ENCODE measurements at places on chromosomes 2 and 18. TPM values are rescaled to one million over a fixed set of nuclear protein-coding genes. Genes with fewer than 3 reads are reported as not detected.

The HOXD1 gene
- not detected for total RNA-seq

The SERPINB12 gene
- total RNA-seq, result not detected

The C1QL2 gene
- 4.4 TPM for total RNA-seq

The MC2R gene
- total RNA-seq, result not detected

The MARCO gene
- total RNA-seq, result 0.25 TPM

The TNFAIP6 gene
- total RNA-seq, result 0.25 TPM

The FTCDNL1 gene
- 5.4 TPM for total RNA-seq

The CHST9 gene
- total RNA-seq, result 3.9 TPM

The AQP12B gene
- total RNA-seq, result not detected

The APOB gene
- total RNA-seq, result 0.25 TPM

The SNTG2 gene
- total RNA-seq, result 0.98 TPM

The DSG4 gene
- total RNA-seq, result not detected

The GPATCH11 gene
- total RNA-seq, result 15.7 TPM

The NT5DC4 gene
- total RNA-seq, result not detected

The LDLRAD4 gene
- total RNA-seq, result 63.4 TPM

The SOWAHC gene
- total RNA-seq, result 30.2 TPM

The SESTD1 gene
- 88.8 TPM for total RNA-seq

The CASP8 gene
- 0.98 TPM for total RNA-seq

The NETO1 gene
- 27.0 TPM for total RNA-seq

The CAPN14 gene
- 0.98 TPM for total RNA-seq

The NXPH2 gene
- 17.2 TPM for total RNA-seq

The CNGA3 gene
- total RNA-seq, result 2.5 TPM

The APCDD1 gene
- total RNA-seq, result 9.8 TPM

The DYSF gene
- 1.5 TPM for total RNA-seq

The C18orf54 gene
- total RNA-seq, result 11.8 TPM

The CYP27A1 gene
- 4.4 TPM for total RNA-seq

The C2orf78 gene
- not detected for total RNA-seq

The C2orf66 gene
- total RNA-seq, result 0.25 TPM

The MAP3K19 gene
- 1.7 TPM for total RNA-seq

The UGT1A5 gene
- not detected for total RNA-seq

The CRYGD gene
- total RNA-seq, result 1.2 TPM

The RAPGEF4 gene
- total RNA-seq, result 13.5 TPM

The GAREM1 gene
- total RNA-seq, result 38.1 TPM

The PFN4 gene
- total RNA-seq, result 0.98 TPM

The CRYGC gene
- total RNA-seq, result not detected

The PLCD4 gene
- 0.25 TPM for total RNA-seq

The SIX3 gene
- total RNA-seq, result 0.49 TPM

Data from temporal lobe (tissue), 4 donors.